Stimulated activated CD4-positive, alpha-beta T cell treated with anti-CD3 and anti-CD28 coated beads, Interleukin-4, amount 100 ng/mL, for 4 hours (primary cell): ENCODE measurements at places on chromosomes 4 and X.

- peak; percentile 68 for DNase-seq
Observed at GRCh38 chr4:184983672-184984356, 34.5 kb upstream of the HELT start.

DNA sequence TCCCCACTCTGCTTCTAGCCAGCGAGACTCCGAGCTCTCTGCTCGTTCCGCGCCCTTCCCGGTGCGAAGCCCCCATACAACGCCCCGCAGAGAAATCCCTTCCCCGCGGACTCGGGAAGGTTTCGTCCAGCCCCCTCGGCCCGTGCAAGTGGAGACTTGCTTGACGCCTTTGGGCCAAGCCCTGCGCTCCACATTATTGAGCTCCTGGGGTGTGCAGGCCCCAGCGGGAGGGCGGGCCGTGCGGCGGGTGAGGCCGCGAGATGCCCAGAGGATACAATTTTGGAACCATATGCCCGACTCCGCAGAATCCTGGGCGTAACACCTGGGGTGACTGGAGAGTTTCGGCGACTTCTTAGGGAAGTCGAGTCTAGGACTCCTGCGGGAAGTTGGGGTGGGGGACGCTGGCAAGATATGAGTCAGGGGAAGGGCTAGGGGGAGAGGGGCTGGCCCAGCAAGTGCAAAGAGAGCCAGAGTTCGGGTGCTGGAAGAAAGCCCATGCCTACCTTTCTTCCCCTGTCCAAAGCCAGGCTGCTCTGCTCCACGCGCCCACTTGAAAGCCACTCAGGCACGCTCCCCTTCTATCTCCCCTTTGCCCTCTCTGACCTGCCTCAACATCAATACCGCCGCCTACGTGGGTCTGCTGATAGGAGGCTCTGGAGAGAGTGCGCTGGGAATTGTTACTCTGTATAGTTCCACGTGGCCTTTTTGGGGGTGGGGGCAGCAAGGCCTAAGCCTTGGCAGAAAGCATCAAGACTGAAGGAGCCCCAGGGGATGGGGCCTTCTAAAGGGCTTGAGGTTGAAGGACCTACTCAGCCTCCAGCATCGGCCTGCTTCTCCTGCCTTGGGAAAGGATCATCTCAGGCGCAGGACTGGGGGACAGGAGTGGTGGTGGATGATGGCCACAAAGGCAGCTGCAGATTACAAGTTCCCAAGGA is 1.2 kb upstream of the ELF4 start:
- DNase-seq = no peak

DNA sequence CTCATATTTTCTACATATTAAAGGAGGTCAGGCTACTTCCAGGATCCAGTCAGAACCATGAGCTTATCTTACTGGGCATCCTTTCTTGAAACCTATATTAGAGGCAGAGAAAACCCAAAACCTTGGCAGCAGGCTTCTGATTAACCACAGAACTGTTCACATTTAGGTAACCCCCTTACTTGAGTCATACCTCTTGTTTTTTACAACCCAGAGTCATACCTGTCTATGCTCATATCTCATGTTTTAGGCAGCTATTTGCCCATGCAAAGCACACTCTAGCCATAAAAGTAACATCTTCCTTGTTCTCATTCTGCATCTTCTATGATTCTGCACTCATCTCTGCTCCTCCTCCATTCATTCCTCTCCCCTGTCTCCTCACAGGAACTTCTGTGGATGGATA is 138.0 kb upstream of the SMIM31 start:
- no peak for DNase-seq

GRCh38 chr4:108881190-108881589 is 118.3 kb upstream of the ETNPPL start:
- no peak for DNase-seq

DNA sequence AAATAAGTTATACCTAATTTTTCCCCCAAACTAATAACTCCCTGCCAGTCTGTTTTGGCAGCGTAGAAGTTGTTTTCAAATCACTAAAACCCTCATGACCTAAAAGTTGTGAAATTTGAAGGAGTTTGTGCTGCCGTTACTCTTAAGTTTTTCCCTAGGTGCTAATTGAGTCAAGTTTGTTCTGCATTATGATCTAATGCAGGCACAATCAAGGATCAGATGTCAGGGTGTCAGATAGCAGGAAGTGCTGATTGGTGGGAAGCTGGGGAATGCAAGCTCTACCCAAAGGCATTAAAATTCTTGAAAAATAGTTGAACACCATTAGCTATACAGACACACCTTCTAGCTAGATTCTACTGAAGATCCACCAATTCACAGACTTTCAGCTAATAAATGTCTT is 51.9 kb downstream of the ARX start:
- no peak for DNase-seq

GRCh38 chr4:142832022-142832421 is 14.1 kb downstream of the INPP4B start:
- DNase-seq = no peak

DNA sequence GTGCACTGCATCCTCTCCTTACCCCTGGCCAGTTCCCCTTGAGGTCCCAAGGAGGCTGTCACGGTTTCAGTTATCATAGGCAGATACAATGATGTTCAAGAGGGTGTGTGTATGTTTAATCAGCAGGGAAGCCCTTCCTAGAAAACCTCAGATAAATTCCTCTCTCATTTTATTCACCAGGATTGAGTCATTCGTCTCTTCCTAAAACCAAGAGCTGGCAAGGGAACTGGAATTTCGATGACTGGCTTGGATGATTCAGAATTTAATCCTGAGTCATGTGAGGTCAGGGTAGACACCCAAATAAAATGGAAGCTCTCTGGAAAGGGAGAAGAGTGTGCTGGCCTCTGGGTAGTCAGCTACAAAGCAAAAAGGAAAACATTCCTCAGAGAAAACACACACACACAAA is 106.2 kb upstream of the RAPGEF2 start:
- no peak for DNase-seq

DNA sequence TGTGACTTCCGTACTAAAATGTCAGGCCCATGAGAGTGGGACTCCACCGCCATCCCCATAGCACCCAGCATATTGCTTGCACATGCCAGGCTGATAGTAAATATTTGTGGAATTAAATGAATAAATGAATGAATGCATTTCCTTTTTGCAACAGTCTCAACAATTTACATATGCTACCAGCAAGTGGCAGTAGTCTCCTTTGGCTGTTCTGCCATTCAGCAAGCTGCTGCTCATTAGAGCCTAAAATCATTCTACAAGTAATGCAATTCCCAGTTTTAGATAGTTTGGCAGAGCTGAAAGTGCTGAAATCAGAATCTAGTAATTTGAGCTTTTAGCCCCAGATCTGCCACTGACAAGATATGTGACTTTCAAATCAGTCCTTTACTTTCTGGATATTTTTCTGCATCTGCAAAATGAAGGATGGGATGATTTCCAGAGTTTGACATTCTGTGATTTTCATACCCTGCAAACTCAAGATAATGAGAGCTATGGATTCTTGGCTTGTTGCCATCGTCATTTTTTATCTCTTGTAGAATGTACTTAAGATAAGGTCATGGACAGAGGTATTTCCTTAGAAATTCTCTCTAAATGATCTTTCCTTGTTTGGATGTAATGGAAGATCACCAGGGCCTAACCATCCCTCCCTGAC is 35.7 kb upstream of the INTS6L start:
- no peak for DNase-seq

DNA sequence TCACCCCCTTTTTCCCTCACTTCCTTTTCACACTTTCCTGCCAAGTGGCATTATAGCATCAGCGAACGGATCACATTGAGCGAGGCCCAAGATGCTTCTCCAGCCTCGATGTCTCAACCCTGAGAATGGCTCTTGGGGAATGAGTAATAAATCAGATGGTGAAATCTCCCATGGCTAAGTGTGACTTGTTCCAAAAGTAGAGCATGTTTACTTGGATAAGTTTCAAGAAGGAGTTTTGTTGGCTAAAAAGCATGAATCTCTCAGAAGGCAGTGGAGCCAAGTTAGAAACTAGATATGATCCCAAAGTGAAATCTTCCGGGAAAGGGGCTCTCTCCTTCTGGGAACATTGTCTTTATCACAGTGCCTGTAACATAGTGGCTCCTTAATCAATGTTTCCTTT is 316.3 kb downstream of the CAMK2D start:
- DNase-seq = no peak

- DNase-seq = no peak
Observed at GRCh38 chrX:112839856-112840255, 775 bp downstream of the AMOT start.

DNA sequence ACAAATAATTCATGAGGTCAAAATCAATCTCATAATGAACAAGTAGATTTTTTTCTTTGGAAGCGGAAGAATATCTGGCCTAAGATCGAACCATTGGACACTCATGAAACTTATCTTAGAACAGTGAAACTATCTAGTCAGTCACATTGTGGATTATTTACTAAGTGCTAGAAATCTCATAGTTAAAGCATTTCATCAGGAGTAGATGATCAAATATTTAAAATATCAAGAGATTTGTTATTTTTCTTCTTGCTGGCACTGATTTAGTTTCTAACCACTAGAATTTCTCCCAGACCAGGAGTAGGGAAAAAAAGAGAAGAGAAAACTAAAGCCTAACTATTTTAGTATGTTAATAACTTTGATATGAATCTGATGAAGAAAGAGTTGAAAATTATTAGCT is 105.5 kb downstream of the SHROOM3 start:
- DNase-seq = no peak

DNA sequence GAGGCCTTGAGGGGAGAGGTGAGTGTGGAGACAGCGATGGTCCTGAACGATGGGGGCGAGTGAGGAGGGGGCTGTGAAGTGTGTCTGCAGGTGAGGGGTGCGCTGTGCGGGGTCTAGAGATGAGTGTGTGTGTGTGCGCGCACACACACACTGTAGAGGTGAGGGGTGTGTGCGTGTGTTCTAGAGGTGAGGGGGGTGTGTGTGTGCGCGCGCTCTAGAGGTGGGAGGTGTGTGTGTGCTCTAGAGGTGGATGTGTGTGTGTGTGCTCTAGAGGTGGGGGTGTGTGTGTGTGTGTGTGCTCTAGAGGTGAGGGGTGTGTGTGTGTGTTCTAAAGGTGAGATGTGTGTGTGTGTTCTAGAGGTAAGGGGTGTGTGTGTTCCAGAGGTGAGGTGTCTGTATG is 574 bp downstream of the BST1 start:
- DNase-seq = no peak

GRCh38 chr4:87243426-87244053 is 23.1 kb upstream of the KLHL8 start:
- no peak for DNase-seq

DNA sequence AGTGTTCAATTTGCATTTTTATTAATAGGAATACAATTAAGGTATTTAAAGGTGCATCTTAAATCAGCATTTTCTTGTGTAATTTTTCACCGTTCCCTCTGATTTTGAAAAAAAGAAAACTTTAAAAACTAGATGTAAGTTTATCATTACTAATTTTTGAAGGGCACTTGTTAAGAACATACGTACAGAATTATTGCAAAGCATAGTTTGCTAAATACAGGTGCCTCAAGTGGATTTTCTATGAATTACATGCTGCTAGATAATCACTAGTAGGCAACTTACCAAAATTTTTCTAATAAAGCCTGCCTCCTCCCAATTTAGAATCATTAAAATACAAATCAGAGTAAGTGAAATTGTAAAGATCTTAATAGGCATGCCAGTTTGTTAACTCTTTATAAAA is 8.5 kb downstream of the CNKSR2 start:
- no peak for DNase-seq

DNA sequence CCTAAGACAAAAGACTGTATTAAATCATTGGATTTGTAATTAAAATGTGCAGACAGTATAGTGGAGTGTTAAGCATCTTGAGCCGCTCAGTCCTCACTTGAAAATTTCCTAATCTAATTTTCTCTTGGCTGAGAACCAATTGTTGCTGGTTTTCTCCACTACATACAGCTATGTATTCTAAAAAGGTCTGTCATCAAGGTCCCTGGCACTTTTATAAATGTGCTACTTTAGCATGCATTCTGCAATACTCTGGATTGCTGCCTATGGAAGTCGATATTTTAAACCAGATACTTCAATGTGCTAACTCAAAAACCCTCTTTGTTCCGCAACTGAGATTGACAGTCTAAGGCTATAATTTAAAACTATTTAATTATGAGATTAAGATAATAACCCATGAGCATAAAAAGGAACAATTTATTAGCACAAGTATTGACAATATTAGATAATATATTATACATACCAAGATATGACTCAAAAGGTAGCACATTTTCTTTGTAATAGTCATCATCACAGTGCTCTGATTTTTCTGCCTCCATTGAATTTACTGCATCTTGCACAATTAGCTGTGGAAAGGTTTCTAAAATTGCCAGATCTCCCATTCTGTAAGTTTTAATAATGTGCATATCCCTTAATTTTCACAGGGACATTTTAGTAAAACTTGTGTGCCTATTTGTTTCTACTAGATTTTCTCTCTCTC is 815.1 kb downstream of the ADGRL3 start:
- no peak for DNase-seq

DNA sequence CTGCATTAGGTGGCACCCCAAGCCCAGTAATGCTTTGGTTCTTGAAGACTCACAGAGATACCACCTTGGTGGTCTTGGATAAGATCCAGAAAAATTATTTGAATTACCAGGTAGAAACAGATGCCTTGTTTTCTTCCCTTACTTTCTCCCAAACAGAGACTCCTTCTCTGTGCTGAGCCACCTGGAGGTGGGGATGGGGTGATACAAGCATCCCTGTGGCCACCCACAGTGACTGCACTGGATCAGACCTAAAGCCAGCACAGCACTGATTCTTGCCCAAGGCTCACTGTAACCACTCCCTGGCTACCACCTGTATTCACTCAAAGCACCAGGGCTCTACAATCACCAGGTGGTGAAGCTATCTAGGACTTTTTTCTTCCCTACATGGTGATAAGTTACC is 156.8 kb downstream of the TEX13A start:
- DNase-seq = no peak

DNA sequence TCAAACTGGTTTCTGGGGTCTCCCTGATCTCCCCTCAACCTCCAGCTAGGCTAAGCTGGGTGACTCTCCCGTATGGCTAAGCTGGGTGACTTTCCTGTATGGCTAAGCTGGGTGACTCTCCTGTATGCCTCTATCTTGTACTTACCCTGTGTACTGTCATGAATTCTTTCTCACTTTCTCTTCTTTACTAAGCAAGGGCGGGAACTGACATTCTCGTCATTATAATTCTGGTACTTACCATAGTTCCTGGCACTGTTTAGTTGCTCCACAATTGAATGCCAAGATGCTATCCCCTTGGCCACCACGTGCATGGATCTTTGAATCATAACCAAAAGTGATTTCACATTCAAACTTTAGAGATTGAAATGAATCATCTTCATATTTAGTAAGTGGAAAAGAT is 8.8 kb downstream of the INTU start:
- no peak for DNase-seq

DNA sequence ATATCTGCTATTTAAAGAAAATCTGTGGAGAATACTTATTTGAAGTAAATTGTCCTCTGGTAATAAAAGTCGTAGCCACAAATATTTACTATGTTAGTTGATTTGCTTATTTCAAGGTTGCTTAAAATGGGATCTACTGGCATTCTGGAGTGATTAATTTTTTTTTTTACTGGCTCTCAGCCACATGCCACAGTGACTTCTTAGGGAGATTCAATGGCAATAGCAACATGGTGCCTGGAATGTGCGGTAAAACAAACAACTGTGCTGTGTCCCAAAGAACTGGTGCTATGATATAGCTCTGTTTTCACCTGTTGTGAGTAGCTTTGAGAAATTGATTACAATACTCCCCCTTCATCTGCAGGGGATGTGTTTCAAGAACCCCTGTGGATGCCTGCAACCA is 324.3 kb downstream of the GPAT3 start:
- DNase-seq = no peak
